GM23248 (cell line): ENCODE measurements at places on chromosomes 7 and 10. TPM values are rescaled to one million over a fixed set of nuclear protein-coding genes. Genes with fewer than 3 reads are reported as not detected.

GRCh38 chr10:105596749-105597148 lies 955.7 kb downstream of the SORCS3 start:
- H3K27ac ChIP-seq: no peak overlapping the region
- no peaks in the 10 kb centered on the region for H3K27me3 ChIP-seq
- no peaks in the 10 kb centered on the region for H3K36me3 ChIP-seq
- no peak overlapping the region for H3K4me3 ChIP-seq
- no peak for DNase-seq

- peaks cover 6% of the 10 kb centered on the region for H3K27me3 ChIP-seq
- H3K4me1 ChIP-seq: no peaks in the 10 kb centered on the region
- H3K36me3 ChIP-seq: no peaks in the 10 kb centered on the region
- H3K4me3 ChIP-seq: no peak overlapping the region
- H3K27ac ChIP-seq: no peak overlapping the region
- no peak for DNase-seq
These were observed 36.2 kb upstream of the R3HCC1L start for GRCh38 chr10:98098247-98098646.

GRCh38 chr7:81167934-81168333 lies 249.1 kb upstream of the SEMA3C start:
- DNase-seq: no peak
- no peak overlapping the region for H3K4me3 ChIP-seq
- H3K27ac ChIP-seq: no peak overlapping the region
- H3K36me3 ChIP-seq: no peaks in the 10 kb centered on the region
- no peaks in the 10 kb centered on the region for H3K27me3 ChIP-seq

GRCh38 chr7:124275411-124275810 lies 242.5 kb upstream of the TMEM229A start:
- H3K27ac ChIP-seq: no peak overlapping the region
- H3K27me3 ChIP-seq: no peaks in the 10 kb centered on the region
- no peaks in the 10 kb centered on the region for H3K36me3 ChIP-seq

DNA sequence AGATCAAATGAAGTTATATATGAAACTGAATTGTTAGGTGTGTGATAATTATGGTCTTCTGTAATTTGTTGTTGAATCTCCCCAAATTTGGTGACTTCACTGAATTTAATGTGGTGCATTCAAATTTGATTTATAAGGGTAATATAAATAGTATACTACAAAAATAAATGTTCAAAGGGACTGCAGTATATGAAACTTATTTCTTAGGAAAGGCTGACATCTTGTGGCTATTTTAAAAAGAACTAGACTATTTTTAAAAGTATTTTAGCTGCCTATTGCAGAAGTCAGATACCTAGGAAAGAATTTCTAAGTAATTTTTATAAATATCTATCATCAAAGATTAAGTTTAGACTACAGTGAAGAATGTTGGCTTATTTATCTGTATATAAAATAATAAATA lies 36.6 kb downstream of the ATRNL1 start:
- no peak overlapping the region for H3K4me3 ChIP-seq
- H3K27me3 ChIP-seq: no peaks in the 10 kb centered on the region
- H3K27ac ChIP-seq: no peak overlapping the region

The CCDC126 gene
- 9.5 and 9.9 TPM in 2 replicates for total RNA-seq

The FAM170B gene
- not detected in 2 replicates for total RNA-seq
